Muscle of back (tissue), 13 donors: ENCODE measurements at places on chromosomes 4 and X. TPM values are rescaled to one million over a fixed set of nuclear protein-coding genes. Genes with fewer than 3 reads are reported as not detected.

Gene KIF4A
- polyA plus RNA-seq = 6.0 TPM

DNA sequence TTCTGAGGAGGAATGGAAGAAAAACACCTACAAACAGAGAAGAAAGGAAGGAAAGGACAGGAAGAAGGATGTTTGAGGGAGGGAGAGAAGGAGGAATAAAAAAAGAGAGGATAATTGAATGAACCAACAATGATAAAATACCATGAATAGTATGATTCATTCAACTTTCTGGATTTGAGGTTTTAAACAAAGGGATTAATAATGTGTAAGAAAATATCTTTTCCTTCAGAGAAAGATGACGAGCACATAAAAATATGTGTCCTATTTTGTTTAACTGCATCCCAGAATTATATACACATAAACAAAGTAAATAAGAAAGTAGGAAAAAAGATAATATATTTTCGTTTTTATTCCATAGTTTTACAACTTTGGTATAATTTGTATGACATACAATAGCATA, 1380.4 kb downstream of the STIM2 start:
- DNase-seq = no peak

- DNase-seq = peak; percentile 55
Measured at GRCh38 chr4:55553441-55554201, 6.9 kb upstream of the CLOCK start.

- no peak for DNase-seq
Measured at GRCh38 chrX:103100484-103100883, 7.5 kb upstream of the NXF3 start.

DNA sequence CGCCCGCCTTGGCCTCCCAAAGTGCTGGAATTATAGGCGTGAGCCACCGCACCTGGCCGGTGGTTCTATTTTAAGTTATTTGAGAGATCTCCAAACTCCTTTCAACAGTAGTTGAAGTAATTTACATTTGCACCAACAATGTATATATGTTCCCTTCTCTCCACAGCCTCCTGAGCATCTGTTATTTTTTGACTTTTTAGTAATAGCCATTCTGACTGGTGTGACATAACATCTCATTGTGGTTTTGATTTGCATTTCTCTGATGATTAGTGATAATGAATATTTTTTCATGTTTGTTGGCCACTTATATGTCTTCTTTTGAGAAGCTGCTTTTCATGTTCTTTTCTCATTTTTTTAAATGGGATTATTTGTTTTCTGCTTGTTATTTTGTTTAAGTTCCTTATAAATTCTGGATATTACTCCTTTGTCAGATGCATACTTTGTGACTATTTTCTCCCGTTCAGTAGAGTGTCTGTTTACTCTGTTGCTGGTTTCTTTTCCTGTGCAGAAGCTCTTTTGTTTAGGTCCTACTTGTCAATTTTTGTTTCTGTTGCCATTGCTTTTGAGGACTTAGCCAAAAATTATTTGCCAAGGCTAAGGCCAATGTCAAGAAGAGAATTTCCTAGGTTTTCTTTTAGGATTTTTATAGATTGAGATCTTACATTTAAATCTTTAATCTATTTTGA, 213.2 kb downstream of the ARHGAP24 start:
- no peak for DNase-seq

DNA sequence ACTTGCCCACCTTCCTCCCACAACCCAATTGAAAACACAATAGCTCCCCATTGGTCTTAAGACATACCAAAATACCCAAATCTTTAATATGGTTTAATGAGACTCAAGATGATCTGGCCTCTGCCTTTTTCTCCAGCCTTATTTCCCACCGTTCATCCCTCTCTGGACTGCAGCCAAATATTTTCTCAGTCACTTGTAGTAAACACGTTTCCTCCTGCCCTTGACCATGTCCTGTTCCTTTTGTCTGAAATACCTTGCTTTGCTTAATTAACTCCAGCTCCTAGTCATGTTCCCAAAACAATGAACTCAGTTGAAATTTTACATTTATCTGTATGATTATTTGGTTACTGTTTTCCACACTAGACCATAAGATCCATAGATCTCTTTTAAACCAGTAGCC, 8.4 kb upstream of the NUP54 start:
- peak; percentile 6 for DNase-seq

Gene PCSK1N
- 0.15 TPM for polyA plus RNA-seq

GRCh38 chrX:48086082-48086481, 14.6 kb upstream of the ZNF630 start:
- DNase-seq = no peak

DNA sequence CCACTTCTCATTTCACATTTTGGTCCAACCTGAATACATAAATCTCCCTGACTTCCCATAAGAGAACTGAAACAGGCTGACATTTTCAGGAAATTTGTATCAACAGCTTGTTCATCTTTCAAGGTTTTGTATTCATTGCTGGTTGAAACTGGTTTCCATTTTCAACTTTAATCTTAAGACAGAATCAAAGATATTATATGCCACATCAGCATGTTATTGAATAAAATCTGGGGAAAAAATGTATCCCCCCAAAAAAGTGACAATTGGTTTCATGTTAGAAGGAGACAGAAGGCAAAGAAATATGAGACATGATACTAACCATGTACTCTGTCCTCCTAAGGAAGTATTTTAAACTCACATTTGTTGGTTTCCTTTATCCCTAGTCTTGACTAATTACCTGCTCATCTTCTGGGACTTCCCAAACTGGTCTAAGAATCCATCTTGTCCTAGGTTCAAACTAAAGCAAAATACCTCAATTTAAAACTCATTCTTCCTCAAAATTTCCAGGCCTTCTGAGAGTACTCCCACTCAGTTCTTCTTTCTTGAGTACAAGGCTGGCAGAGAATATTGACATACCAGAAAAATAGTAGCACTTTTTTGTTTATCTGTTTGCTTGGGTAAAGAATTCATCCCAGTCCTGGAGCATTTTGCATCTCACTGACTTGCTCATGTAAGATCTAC, 3.1 kb upstream of the ANTXR2 start:
- no peak for DNase-seq

- no peak for DNase-seq
Measured at GRCh38 chr4:107970063-107970798, 19.5 kb upstream of the HADH start.

GRCh38 chr4:173289353-173289727, 44.8 kb downstream of the HMGB2 start:
- no peak for DNase-seq

Gene MGARP
- polyA plus RNA-seq = 0.42 TPM

Gene ADH1A
- 1.2 TPM for polyA plus RNA-seq

- no peak for DNase-seq
Measured at GRCh38 chr4:80420638-80421037, 85.1 kb downstream of the CFAP299 start.

- no peak for DNase-seq
Measured at GRCh38 chr4:24287096-24287495, 297.3 kb downstream of the DHX15 start.

DNA sequence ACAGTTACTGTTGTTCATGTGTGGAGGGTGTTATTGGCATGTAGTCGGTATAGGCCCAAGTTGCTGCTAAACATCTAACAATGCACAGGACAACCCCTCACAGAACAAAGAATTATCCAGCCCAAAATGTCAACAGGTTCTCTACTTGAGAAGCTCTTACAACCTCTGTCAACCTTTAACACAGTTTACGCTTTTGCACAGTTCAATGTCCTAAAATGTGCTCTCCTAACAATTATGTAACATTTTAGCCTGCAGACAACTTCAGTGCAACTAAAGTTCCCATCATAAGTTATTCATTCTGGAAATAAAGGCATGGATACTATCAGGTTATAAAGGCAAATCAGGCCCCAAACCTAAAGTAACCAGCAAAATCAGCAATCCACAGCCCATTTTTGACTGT, 66.2 kb downstream of the ASB9 start:
- no peak for DNase-seq

Gene SPATA18
- 2.3 TPM for polyA plus RNA-seq

Gene FAM149A
- 7.9 TPM for polyA plus RNA-seq

Gene PRSS12
- polyA plus RNA-seq = 4.5 TPM

DNA sequence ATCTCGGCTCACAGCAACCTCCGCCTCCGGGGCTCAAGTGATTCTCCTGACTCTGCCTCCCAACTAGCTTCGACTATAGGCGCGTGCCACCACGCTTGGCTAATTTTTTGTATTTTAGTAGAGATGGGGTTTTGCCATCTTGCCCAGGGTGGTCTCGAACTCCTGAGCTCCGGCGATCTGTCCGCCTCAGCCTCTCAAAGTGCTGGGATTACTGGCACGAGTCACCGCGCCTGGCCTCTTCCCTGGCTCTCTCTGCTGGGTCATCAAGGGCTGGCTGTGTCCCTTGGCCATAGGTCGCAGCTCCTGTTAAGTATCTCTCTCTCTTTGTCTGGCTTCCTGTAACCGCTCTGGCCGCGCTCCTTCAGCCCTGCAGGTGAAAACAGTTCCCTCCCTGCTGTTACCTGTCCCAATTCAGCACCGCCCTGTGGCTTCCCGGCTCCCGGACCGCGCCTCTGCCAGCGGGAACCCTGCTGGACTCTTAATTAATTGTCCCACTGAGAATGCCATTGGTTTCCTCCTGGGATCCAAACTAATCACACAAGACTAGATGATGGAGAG, 1.3 kb upstream of the RGS12 start:
- no peak for DNase-seq

Gene SCD5
- 11.9 TPM for polyA plus RNA-seq

DNA sequence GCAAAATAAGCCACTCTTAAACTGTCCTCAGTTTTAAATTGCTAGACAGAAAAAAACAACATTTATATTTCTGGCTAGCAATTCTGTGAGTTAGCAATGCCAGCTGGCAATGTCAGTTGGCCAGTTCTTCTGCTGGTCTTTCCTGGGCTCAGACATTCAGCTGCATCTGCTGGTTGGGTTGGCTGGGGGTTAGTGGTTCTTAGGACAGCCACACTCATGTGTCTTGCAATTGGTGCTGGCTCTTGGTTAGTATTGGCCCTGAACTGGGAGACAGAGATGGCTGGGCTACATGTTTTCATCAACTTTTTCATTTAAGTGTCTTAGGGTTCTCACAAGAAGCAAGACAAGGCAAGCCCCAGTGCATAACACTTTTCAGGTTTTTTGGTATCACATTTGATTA, 48.0 kb upstream of the PDLIM5 start:
- no peak for DNase-seq

DNA sequence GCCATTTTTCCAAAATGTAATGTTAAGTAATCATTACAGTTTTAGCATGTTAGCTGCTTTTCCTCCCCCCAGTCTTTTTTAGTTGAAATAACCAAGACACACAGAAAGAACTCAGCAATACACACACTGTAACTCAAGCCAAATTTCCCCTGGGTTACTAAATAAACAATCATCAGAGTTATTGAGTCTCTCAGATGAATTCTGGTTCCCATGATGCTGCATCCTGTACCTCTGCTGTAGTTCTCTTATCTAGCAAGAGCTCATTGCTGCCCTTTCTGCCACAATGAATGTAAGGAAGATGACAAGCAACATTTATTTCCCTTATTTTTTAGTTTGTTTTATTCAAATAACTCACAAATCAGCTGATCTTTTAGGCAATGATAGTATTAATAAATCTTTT, 185.1 kb downstream of the ARHGAP6 start:
- no peak for DNase-seq

Gene SSX2
- polyA plus RNA-seq = not detected

- DNase-seq = no peak
Measured at GRCh38 chr4:8144359-8144758, 14.3 kb downstream of the ABLIM2 start.

DNA sequence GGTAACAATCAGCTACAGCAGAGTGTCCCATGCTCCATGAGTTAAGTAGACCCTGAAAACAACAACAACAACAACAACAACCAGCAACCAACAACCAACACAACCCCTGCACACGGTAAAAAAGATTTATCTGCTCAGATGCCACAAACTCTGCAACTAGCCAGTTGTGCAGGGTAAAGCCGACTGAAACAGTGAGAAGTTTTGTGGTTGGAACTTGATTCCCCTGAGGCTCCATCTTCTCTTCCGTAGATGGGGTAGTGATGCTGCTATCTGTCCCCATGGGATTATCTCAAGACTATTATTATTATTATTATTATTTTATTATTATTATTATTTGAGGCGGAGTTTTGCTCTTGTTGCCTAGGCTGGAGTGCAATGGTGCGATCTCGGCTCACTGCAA, 50.6 kb upstream of the RAPGEF2 start:
- no peak for DNase-seq

DNA sequence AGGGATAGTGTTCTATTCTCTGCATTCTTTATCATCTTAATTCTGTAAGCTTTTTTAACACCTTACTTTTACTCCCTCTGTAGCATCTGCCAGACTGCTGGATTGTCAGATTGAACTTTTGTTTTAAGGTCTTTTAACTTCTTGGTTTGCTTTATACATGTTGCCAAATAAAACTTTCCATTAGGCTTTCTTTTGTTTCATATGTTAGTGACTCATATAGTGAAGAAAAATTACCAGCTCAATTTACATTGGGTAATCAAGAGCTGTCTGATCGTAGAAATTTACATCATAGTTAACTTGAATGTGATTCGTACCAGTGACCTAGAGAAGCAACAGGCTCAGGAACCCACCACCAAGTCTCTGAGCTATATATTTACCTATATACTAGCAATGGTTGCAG, 28.5 kb upstream of the KLHL4 start:
- no peak for DNase-seq

- no peak for DNase-seq
Measured at GRCh38 chr4:77100234-77100633, 24.4 kb upstream of the CCNI start.

GRCh38 chrX:81662381-81662780, 460.5 kb downstream of the SH3BGRL start:
- DNase-seq = no peak

Gene MID1
- 31.1 TPM for polyA plus RNA-seq

DNA sequence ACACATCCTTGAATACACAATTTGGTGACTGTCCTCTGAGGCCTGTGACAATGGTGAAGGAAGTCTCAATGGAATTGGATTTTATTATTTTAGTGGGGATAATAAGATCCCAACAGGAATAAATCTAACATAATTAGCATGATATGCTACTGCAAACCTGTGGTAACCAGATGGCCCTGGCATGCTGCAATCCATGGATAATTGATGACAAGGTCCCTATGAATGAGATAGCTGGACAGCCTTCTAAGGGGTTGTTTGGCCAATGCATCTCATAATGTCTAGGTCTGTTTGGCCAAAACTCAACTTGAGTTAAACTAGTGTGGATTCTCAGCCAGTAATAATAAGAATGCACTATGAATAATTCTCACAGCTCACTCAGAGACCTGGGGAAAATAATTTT, 145.3 kb upstream of the GALNTL6 start:
- DNase-seq = no peak

Gene SHROOM2
- polyA plus RNA-seq = 1.8 TPM

GRCh38 chr4:79210636-79211049, 115.2 kb downstream of the NAA11 start:
- DNase-seq = no peak
